BE2C (cell line): ENCODE measurements at places on chromosomes 6 and 20.

DNA sequence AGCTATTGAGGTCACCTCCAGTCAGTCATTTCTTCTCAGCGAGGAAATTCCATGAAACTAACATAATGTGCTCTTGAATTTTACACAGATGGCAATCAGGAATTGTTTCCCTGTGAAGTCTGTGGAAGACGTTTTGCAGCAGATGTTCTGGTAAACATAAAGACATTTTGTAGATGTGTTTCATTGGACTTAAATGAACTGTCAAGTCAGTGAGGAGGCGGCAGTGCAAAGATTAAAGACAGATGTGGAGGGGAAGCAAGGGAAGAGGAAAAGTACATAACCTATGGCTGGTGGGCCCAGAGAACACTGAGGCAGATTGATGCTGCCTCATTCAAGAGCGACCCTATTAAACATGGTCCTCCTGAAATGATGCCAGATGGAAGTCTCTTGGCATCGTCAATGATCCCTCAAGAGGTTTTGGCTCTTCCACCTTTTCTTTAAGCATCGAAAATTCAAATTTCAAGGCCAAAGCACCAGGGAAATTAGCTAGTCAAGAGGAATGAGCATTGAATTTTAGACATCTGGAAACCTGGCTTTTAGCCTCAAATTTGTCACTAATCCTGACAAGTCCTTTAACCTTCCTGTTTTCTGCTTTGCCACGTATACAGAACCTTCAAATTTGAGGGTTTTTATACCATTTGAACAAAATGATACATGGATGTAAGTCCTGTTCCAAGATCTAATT, 20.1 kb downstream of the ZC2HC1B start:
- no peak for DNase-seq

GRCh38 chr6:35782424-35782823, 1.6 kb downstream of the CLPSL1 start:
- peak; percentile 69 for DNase-seq

GRCh38 chr6:94323853-94324252, 904.5 kb upstream of the EPHA7 start:
- DNase-seq, result peak; percentile 8

DNA sequence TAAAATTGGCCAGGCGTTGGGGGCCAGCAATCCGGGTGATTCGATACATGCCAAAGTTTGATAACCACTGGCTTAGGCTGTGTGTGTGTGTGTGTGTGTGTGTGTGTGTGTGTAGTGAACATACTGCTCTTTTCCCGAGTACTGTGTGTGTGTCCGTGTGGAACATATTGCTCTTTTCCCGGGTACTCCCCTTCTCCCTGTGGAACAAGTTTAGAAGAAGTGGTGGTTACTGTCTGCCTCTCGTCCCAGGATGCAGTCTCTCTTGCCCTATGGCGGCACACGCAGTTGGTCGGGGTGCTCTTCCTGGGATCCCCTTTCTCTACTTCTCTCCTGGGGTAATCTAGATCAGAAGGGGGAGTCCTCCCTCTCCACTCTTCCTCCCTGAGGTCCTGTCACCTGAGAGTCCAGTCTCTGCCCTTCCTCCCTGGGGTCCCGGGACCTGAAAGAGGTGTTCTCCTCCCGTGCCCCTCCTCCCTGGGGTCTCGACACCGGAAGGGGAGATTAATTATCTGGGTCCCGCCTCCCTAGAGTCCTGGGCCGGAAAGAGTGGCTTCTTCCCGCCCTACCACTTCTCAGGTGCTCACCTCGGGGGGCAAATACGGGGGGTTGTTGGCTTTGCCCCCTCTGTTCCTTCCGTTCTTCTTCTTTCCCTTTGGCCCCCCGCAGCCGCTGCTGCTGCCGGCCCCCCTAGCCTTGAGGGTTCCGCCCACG, 516 bp downstream of the GTPBP2 start:
- peak; percentile 54 for DNase-seq

DNA sequence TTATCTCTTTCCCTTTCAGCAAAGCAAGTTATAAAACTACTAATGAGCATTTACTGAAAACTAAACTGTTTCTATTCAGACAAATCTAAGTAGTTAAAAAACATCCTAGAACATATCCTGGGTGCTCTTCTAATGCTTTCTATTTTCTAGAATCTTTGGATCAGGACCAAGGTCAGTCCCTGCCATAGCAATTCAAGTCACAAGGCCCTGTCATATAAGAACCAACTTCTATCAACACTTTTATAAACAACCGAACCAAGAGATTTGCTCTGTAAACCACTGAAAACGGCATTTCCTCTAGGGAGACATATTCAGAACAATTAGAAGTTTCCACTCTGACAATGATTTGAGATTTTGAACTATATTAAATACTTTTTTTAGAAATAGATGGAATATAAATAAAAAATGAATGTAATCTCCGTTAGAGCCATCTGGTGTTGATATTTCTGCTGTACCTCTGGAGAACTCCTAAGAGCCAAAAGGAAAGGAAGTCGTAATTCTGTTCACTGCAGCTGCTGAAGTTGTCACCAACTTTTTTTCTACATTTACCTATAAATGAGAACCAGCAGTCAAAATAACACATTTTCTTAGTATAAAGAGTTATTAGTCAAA, 51.4 kb upstream of the LGSN start:
- DNase-seq, result no peak

DNA sequence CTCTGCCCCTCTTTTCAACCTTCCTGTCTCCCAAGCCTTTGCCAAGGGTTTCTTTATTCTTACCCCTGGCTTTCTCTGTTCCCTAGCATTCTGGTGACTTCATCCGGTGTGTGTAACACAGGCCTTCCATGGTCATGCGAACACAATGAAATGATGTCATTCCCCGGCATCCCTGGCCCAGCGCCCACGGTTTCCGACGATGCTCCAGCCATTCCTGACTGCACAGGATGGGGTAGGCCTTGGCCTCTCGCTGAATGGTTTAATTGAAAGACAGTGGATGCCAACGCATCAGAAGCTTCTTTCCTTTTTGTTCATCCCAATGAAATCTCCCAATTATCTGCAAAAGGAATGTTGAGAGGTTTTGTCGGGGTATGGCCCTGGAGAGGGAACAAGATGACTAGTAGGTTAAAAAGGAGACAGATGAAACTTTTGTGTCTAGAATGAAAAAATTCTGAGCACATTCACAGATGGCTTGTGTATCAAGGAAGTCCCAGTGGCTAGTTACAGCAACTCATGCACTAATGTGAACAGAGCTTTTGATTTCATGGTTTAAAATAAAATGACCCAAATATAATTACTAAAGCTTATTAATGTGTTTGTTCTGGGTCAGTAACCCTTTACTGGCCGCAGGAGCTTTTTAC, 655.0 kb downstream of the QKI start:
- DNase-seq, result peak; percentile 67
